ENCODE measurements at places on chromosomes 1 and 21. TPM values are rescaled to one million over a fixed set of nuclear protein-coding genes. Genes with fewer than 3 reads are reported as not detected.

- no peak overlapping the region for H3K4me3 ChIP-seq
- no peaks in the 10 kb centered on the region for H3K4me1 ChIP-seq
- no peak overlapping the region for H3K27ac ChIP-seq
- H3K36me3 ChIP-seq, result no peaks in the 10 kb centered on the region
These were observed 78.7 kb downstream of the DDR2 start for GRCh38 chr1:162710780-162711465.

GRCh38 chr1:172719694-172720138 lies 60.8 kb downstream of the FASLG start:
- no peaks in the 10 kb centered on the region for H3K36me3 ChIP-seq
- H3K4me1 ChIP-seq, result peaks cover 4% of the 10 kb centered on the region
- no peak overlapping the region for H3K4me3 ChIP-seq
- H3K27me3 ChIP-seq, result no peaks in the 10 kb centered on the region

- H3K4me3 ChIP-seq, result no peak overlapping the region
- peaks cover 4% of the 10 kb centered on the region for H3K27me3 ChIP-seq
- H3K36me3 ChIP-seq, result no peaks in the 10 kb centered on the region
- H3K4me1 ChIP-seq, result no peaks in the 10 kb centered on the region
- DNase-seq, result no peak
These were observed 104.9 kb upstream of the TMPRSS2 start for GRCh38 chr21:41612674-41613532.

The MAP1LC3C gene
- polyA plus RNA-seq, result not detected

The PLEKHG5 gene
- polyA plus RNA-seq, result not detected

The PTPRC gene
- polyA plus RNA-seq, result 176 TPM

The FAM72A gene
- polyA plus RNA-seq, result 6.0 TPM

The DSTYK gene
- 3.8 TPM for polyA plus RNA-seq

The GREM2 gene
- polyA plus RNA-seq, result not detected

The SYTL1 gene
- polyA plus RNA-seq, result 122 TPM

Measured in CD14-positive monocyte (primary cell).